ENCODE measurements at places on chromosomes 7 and 10.

GRCh38 chr7:90596671-90597562 lies 796 bp downstream of the CDK14 start:
- DNase-seq, result no peak

GRCh38 chr10:99742254-99742653 lies 10.2 kb downstream of the CUTC start:
- DNase-seq, result no peak

- DNase-seq, result no peak
Observed at GRCh38 chr10:31675726-31676125, 252.9 kb downstream of the ARHGAP12 start.

GRCh38 chr10:114678336-114678735 lies 20.3 kb upstream of the ABLIM1 start:
- no peak for DNase-seq

GRCh38 chr10:68202960-68203353 lies 29.0 kb downstream of the ATOH7 start:
- no peak for DNase-seq

- DNase-seq, result no peak
Observed at GRCh38 chr7:29142021-29142727, 4.2 kb downstream of the CPVL start.

All from fibroblast of skin of left biceps (primary cell).